ENCODE measurements at places on chromosomes 11 and 22.

DNA sequence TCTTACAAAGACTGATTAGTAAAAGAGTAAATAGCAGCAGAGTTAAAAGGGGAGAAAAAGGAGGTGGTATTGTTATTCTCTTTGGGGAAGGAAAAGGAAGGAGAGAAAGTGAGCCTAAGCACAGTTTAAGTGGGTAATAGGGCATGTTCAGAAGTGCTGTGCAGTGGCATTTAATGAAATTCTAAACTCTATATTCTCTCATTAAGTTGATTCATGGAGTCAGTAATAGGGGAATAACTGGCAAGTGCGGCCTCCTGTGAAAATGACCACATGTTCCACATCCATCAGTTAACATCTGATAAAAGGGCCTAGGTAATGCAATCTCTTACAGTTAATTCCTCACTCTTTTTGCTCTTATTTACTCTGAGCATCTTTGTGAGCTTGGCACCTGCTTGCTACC, 516.7 kb downstream of the JRKL start:
- DNase-seq, result no peak

- no peak for DNase-seq
Measured at GRCh38 chr11:57772562-57772961, 11.0 kb downstream of the CTNND1 start.

DNA sequence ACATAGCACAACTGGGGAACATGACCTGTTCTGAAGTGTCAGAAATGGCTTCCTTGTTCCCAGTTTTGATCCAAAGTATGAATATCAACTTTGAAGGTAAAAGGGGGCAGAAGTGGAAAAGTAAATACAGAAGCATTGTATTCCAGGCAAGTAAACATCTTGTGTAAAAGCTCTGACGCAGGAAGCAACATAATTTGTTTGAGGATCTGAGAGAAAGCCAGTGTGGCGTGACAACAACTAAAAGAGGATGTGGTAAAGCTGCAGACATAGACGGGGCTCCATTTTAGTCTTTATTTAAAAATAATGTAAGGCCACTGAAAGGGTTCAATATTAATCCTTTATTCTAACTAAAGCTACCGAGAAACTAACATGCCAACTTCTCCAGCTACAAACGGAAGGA, 310.2 kb downstream of the DLG2 start:
- DNase-seq, result no peak

- DNase-seq, result no peak
Measured at GRCh38 chr11:35104655-35105054, 34.3 kb upstream of the CD44 start.

GRCh38 chr22:38774496-38775166, 18.8 kb upstream of the SUN2 start:
- no peak for DNase-seq
